Activated T-cell treated with anti-CD3 and anti-CD28 coated beads for 4 hours (primary cell): ENCODE measurements at places on chromosomes 2 and 18.

GRCh38 chr2:45439788-45440773, 171.0 kb downstream of the SRBD1 start:
- DNase-seq, result no peak

GRCh38 chr18:63451799-63452660, 24.7 kb upstream of the SERPINB5 start:
- DNase-seq, result no peak

DNA sequence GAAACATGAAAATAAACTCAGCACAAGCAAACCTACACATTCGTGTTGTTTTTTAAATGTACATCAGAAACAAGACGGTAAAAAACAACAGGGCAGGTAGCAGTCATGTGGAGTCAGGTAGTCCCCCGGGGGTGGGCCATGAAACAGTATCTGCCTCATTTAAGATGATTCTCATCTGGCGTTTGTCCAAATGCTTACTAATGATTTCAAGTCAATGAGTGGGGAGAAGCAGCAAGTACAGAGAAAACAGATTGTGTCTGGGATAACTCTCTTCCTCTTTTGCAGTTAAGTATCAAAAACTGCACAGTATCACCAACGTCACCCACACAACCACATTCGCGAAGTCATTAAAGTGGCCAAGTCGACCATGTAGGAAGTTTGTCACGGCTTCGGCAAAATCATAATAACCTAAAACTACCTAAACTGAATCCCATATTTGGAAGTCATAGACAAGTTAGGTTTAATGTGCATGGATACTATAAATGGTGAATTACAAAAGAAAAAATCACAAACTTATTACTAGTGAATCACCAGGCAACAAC, 1.3 kb downstream of the LAPTM4A start:
- DNase-seq, result no peak

- DNase-seq, result no peak
Observed at GRCh38 chr2:220835583-220835982, 736.5 kb downstream of the EPHA4 start.

DNA sequence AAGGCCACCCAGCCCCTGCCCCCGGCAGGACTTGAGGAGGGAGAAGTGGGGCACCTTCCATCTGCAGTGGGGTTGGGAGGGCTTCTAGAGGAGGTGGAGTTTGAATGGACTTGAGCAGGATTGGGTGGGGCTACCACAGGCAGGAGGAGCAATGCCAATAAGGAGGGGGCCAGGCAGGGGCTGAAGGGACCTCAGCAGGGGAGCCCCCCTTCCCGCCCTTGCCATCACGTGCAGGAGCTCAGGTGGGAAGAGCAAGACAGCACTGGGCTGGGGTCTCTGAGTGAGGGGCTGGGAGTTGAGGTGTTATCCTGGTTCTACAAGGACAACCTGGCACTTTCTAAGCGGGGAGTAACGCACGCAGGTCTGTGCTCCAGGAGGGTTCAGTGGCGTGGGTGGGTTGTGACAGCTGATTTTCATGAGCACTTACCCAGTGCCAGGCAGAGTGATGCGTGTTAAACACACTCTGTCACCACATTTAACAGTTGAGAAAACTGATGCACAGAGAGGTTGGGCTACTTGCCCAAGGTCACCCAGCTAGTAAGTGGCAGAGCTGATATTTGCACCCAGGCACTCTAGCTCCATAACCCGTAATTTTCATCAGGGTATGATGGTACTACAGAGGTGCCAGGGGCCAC, 4.8 kb downstream of the CHRND start:
- DNase-seq, result no peak

DNA sequence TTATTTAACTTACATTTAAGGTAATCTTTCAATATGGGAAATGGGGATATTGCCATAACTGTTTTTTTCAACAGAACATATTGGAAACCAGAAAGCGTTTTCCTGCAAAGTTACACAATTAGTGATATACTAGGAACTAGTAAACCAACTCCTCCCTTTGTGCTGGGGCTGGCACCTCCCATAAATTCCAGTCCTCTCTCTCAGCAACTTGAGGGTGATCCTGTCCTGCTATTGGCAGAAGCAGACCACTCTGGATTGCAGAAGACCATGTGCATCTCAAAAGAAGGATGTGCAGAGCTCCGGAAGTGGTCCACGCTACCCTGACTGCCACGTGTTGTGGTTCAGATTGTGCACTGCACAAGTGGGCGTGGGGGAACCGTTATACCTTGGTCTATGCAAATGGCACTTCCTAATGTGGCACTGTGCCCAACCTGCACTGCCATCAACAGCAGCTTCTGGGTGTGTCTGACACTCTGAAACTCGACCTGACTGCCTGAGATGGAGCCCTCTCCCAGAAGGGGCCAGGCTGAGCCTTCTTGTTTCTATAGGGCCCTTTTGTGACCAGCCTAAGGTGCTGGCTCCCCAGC, 219.2 kb downstream of the ZNF516 start:
- DNase-seq, result no peak

DNA sequence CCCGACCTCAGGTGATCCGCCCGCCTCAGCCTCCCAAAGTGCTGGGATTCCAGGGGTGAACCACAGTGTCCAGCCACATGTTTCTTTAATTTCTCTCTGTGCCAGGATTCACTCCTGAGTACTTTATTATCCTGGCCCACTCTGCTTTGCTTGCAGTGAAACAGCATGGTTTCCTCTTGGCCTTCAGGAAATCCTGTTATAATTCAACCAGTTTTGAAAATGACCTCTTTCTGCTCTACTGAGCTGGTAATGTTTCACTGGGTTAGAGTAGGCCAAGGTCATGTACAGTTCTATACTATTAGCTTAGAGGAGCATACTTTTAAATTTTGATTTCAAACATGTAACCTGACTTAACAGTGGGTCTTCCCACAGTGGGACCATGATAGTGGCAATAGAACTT, 90.6 kb upstream of the PELI1 start:
- DNase-seq, result no peak

DNA sequence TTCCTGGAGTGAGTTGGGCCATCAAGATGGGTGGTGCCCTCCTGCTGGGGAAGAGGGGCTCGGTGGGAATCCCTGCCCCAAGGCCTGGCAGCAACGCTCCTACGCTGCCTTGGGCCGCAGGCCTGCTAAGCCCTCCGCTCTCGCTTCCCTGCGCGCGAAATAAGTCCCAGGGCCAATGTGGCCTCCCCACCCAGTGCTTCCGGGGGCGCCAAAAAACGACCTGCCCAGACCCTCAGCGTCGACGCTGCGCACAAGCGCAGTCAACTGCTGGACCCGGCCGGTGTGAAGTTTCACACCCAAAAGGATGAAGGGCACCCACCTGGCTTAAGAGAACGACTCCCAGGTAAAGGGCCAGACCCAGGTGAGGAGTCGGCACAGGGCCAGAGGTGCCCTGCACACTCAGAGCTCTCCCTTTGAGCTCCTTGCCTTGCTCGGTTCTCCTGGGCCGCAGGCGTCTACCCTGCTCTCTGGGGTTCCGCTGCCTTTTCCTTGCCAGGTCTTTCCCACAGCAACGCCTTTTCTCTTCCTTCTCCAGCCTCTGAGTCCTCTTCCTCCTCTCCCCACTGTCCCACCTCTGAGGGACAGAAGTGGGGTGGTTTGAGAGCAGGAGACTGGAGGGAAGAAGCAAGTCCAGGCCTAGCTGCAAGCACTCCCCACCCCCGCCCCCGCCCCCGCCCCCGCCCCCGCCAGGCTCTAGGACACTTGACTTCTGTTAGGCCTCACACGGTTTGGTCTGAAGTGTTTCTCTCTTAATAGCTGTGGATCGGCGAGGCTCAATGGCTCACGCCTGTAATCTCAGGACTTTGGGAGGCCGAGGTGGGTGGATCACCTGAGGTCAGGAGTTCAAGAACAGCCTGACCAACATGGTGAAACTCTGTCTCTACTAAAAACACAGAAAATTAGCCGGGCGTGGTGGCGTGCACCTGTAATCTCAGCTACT, at the start of gene DNAJC5G:
Gene DNAJC5G (plus strand): TSS at position 223 of the 940 bp plus-strand sequence. CDS start 1,296 bp downstream, outside the sequence.
- DNase-seq, result no peak

DNA sequence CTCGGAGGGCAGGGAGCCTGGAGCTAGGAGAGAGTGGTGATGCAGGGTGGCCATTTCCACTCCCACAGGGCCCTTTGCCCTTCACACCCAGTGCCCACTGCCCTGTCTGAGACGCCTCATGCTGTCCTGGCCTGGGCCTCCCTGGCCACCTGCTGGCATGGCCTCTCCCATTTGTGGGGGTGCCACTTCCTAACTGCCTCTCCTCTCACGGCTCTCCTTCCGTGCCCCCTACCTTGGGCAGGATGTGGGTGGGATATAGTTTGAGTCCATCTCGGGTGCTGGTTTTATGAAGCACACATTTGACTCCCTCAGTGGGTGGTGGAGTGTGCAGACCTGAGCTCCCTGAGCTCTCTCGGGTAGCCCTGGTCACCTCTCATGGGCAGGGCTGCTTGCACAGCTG, 46.0 kb downstream of the DGKD start:
- DNase-seq, result no peak

DNA sequence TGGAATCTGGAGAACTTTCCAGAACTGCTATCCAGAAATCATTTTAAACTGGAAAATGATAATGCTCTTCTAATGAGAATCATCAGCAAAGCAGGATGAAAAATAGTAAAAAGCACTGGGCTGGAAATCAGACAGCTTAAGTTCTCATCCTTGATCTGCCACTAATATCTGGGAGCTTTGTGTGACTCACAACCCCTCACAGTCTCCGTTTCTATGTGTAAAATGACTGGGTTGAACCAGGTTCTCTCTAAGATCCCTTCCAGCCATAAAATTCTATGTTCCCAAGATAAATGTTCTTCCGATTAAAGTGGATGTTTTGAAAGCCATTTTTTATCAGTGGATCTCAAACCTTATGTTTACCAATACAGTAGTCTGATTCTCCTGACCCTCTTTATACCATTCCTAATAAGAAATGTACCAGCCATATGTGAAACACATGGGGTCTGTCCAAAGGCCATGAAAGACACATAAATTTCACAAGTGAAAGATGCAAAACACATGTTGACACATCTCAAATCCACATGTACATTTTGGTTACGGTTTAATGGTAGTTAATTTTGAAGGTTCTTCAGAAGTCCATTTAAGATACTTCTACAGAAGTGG, 188.8 kb downstream of the EN1 start:
- no peak for DNase-seq

DNA sequence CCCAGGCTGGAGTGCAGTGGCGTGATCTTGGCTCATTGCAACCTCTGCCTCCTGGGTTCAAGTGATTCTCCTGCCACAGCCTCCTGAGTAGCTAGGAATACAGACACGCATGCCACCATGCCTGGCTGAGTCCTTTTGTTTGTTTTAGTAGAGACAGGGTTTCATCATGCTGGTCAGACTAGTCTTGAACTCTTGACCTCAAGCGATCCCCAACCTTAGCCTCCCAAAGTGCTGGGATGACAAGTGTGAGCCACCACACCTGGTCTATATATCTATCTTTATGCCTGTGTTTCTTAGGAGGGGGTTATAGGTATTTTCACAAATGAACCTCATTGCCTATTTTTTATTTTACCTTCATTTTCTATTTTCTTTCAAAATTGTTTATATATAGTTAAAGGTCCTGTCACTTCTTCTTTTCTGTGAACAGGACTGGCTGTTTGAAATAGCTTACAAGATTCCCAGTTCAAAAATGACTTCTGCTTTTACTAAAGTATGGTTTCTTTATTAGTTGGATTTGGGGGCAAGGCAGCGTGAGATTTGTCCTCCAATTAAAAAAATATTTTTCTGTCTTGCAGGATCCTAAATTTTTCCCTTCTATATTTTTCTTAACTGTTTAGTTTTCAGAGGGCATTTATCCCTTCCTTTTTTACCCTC, 16.4 kb upstream of the MARCHF7 start:
- no peak for DNase-seq

GRCh38 chr2:235561450-235561849, 67.6 kb downstream of the AGAP1 start:
- no peak for DNase-seq

DNA sequence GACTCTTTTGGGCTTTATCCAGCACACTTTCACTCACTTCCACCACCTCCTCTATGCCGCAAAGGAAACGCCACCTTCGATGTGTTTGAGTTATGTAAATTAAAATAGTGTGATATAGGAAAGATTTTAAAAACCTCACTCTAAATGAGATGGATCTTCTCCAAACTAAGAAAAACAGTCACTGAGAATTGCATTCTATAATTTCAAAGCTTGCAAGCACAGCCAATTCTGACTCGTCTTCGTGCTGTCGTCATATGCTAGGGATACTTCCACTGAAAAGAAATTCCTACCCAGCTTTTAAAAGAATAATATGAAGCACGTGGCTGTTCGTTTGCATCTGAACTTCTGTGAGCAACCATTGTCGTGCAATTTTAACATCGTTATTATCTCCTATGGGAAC, 162.5 kb downstream of the SH3BP4 start:
- no peak for DNase-seq

GRCh38 chr18:57789090-57789489, 14.0 kb downstream of the ATP8B1 start:
- DNase-seq, result no peak

DNA sequence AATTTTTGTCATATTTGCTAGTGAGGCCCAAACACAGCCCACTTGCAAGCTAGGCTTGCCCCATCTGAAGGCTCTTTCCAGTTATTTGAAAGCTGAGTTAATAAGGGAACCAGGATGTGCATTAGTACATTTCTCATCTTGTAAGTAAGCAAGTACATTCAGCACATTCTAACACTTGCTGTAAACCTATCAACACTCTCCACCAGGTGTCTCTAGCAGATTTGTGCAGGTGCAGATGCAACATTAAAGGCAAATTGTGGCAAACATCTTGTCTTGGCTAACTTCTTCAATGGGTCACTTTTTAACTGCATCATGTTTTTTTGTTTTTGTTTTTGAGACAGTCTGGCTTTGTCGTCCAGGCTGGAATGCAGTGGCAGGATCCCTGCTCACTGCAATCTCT, 25.3 kb upstream of the MFSD6 start:
- DNase-seq, result no peak

GRCh38 chr2:141810148-141810547, 320.7 kb downstream of the LRP1B start:
- no peak for DNase-seq

- DNase-seq, result no peak
Observed at GRCh38 chr18:40877096-40877495, 1077.9 kb upstream of the PIK3C3 start.

DNA sequence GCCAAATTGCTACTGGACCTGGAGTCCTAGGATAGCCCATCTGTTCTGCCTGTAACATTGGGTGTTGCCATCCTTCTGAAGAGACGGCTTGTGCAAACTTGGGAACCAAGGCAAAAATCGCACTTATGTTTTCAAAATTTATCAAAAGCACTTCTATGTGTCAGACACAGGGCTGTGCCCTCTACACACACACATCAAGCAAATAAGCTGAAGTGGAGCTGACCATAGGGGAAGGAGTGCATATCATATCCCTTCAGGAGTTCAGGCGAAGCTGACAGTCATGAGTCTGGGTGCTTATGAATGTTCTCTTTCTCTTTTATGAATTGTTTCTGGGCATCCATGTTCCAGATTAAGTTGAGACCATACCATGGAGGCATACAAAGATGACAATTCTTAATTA, 247.9 kb downstream of the CYRIA start:
- DNase-seq, result no peak

- DNase-seq, result no peak
Observed at GRCh38 chr2:128332091-128332634, 13.5 kb upstream of the HS6ST1 start.
